Stimulated activated naive CD8-positive, alpha-beta T cell treated with anti-CD3 and anti-CD28 coated beads, Interleukin-15, amount 100 ng/mL, for 72 hours (primary cell): ENCODE measurements at places on chromosomes 6 and 20.

DNA sequence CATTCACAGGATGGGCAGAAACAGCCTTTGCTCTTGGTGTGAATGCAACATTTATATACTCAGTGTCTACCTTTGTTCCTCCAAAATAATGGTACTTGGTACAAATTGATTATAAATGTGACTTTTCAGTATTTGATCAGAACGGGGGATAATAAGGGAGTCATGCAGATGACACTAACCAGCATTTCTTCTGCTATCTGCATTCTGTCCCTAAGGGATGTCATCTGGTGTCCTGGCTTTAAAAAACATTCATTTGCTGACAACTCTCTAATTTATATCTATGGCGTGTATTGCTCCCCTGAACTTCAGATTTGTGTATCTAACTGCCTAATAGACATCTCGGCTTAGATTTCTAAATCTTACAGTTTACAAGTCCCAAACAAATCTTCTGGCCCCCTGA, 76.4 kb upstream of the FLRT3 start:
- no peak for DNase-seq

DNA sequence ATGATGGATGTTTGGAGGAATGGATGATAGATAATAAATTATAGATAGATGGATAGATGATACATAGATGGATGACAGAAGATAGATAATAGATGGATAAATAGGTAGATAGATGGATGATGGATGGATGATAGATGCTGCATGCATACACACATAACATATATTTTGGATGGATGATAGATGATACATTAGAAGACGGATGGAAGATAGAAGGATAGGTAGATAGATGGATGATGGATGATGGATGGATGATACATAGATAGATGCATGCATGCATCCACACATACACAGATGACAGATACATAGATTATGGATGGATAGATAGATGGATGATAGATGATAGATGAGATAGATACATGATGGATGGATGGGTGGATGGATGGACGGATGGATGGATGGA, 387.8 kb downstream of the TAF4 start:
- DNase-seq, result no peak

GRCh38 chr6:38188677-38189335, 369.3 kb downstream of the ZFAND3 start:
- DNase-seq, result no peak

DNA sequence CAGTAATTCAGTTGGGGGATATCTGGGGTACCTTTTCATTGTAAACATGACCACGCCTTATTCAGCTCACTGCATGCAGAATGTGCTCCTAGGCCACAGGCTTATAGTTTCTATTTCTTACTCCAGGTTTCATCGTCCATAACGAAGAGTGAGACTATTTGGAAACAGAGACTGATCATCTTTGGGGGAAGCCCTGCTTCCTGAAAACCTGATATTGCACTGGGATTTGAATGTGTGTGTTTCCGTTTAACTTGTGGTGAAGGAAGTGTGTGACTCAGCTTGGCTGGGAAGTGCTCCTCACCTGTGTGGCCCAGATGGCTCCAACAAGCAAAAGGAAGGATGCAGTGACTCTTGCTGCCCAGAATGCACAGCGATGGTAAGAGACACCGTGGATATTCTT, 19.6 kb upstream of the LTV1 start:
- DNase-seq, result no peak
